ENCODE measurements at places on chromosomes 12 and 14.
A peak's percentile ranks its signal among the peaks of the same experiment; 100 is the strongest.

DNA sequence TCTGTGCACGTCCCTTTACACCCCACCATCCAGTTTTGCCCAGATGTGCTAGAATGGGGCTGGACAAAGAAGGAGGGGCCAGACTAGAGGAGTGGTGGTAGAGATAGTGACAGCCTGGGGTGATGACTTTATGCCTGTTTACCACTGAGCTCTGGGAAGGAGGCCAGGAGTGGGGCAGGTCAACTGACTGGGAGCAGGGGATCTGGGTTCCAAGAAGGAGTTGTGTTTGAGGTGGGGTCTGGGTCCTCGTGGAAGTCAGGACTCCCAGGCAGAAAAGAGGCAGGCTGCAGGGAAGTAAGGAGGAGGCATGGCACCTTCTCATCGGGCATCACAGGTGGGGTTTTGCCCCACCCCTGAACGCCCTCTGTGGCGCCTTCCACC, 315 bp downstream of the LTB4R2 start:
- no peak for DNase-seq

GRCh38 chr12:74381958-74382357, 155.7 kb upstream of the ATXN7L3B start:
- DNase-seq: no peak

GRCh38 chr14:45252366-45253069, 484 bp downstream of the MIS18BP1 start:
- DNase-seq: peak; percentile 30

DNA sequence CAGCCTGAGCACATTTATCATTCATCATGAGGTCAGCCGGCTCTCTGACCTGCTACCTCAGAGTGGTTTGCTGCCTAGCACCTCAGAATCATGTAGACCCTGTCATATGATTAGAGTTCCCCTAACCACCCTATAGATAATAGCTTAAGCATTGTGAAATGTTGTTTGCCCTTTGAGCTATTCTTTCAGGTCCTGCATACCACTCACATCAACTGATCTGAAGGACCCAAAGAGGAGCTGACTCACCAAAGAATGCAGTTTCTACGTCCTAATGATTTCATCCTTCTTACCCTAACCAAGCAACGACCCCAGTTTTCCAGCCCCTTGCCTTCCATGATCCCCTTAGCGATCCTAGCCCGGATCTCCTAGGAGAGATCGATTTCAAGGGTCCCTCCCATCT, 527.9 kb downstream of the SOX5 start:
- no peak for DNase-seq

DNA sequence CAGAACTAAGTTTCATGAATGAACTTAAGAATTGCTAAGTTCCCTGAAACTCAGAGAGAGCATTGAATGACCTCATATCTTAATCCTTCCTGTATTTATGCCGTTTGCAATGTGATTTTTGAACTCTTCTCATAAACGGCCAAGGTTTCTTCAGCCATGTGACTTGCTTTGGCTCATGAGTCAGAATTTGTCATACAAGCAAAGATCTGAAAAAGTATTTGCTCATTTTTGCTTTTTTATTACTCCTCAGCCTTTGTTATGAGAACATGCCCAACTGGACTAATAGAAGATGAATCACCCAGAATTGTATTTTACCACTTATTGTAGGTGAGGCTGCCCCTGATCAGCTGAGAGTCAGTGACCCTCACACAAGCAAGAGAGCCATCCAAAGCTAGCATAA, 693.8 kb downstream of the BCL11B start:
- no peak for DNase-seq

- no peak for DNase-seq
Measured at GRCh38 chr14:32509632-32510187, 180.6 kb downstream of the AKAP6 start.

DNA sequence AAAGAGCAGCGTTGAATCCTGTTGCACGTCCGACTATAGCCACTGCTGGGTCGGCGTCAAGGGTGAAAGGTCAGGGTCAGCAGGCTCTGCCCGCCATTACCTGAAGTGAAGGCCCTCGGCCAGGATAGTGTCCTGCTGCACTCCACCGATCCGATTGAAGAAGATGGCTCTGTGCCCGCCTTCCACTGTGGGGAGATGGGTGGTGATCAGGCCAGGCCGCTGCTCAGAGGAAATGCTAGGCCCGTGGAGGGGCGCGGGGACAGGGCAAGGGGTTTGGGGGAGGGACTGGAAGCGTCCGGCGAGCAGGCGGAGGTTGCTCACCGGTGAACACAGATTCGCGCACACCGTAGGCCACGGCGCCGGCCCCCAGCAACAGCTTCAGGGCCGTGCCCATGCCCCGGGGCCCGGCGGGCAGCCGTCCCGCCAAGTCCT, 352 bp downstream of the PHB2 start:
- no peak for DNase-seq

GRCh38 chr14:22793976-22794375, 21.3 kb downstream of the SLC7A7 start:
- DNase-seq: no peak

DNA sequence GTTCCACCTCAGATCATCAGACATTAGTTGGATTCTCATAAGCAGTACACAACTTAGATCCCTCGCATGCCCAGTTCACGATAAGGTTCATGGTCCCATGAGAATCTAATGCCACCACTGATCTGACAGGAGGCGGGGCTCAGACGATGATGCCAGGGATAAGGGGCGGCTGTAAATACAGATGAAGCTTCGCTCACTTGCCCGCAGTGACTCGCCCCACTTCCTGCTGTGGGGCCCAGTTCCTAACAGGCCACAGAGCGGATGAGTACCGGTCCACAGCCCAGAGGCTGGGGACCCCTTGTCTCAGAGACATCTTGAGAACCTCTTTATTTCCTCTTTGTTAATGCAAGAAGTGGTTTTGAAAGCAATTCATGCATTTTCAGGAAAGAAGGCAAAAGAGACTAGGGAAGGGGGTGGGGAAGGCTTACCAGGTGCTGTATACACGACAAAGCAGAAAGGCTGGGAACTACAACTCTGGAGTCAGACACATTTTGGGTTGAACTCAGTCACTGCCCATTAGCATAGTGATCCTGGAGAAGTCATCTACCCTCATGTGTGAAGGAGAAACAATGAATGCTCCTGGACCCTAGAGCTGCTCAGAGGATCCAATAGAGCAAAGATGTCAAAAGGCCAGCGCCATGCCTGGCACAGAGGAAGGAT, 68.7 kb downstream of the EID3 start:
- peak; percentile 27 for DNase-seq

GRCh38 chr12:14828892-14829291, 14.4 kb downstream of the ART4 start:
- no peak for DNase-seq

DNA sequence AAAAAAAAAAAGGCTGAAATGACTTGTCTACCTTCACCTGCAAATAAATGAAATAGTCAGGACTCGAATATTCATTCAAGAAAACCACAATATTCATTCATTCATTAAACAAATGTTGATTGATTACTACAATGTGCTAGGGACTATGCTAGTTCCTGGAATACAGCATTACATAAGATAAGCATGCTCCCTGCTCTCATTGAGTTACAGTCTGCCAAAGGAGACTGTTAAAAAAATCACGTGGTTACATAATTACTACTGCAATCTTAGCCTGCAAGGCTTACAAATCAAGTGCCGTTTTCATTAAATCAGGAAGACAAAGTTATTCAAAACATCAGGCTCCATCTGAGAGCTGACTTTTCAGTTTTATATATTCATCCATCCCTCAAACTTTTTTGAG, 70.4 kb upstream of the RIC8B start:
- no peak for DNase-seq

DNA sequence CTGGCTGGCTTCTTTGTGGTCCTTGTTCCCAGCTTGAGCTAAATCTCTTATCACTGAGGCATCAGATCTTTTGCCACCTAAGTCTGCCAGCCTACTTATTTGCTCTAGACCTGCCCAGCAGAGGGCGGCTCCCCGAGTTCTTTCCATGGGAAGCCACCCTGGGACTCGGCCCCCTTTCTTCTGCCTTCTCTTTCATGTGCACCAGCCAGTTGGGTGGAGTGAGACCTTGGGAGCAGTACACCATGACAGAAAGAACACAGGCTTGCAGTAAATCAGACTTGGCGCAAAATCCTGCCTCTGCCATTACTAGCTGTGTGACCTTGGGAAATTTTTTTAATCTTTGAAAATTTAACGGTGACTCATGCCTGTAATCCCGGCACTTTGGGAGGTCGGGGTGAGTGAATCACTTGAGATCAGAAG, 7.4 kb downstream of the SMAGP start:
- no peak for DNase-seq

DNA sequence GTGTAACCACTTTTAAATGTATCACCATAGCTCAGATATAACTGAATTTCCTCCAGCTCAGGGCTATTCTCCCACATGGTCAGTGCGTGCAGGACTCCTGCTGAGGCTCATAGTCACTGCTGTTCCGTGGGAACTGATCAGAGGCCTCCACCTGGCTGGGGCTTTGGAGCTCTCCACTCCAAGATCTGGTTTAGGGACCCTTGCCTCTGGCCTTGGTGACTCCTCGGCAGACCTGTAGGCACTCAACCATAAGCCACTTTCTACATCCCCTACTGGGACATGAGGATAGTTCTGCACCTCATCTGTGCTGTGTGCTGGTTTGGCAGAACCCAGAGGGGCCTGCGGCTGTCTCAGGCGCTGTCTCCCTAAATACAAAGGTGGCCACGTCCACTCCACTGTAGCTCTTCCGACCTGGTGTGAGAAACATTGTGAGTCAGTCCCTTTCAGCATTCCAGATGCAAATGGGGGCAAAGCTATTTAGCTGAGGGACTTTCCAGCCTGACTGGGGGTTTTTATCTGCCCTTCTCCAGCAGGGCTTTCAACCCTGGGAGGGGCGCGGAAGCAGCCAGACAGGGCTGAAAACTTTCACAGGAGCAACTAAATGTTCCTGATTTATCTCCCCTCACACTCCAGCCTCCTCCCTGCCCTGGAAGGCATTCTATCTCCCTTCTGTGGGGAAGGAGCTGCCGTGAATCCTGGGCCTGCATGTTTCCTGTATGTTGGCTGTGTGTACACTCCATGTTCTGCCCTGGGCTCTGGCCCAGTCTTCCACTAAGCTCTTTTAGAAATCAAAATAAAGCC, 218.3 kb upstream of the DAAM1 start:
- DNase-seq: no peak

GRCh38 chr12:89523393-89523792, 1.2 kb downstream of the GALNT4 start:
- DNase-seq: no peak

GRCh38 chr14:74861734-74862090, 14.2 kb downstream of the PROX2 start:
- DNase-seq: no peak

DNA sequence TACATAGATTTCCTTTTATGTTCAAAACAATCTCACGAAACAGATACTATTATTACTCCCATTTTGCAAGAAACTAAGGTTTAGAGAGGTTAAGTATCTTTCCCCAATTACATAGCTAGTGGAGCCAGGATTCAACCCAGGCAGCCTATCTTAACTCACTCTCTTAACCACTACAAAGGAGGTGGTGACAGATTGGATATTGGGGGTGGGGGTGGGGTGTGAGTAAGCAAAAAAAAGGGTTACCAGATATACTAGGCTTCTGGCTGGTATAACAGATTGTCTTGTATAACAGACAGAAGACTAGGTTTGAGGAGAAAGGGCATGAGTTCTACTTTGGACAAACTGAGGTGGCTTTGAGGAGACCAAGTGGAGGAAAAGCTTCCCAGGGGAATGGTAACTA, 2.1 kb downstream of the GMFB start:
- DNase-seq: no peak

GRCh38 chr14:39877577-39878190, 445.5 kb upstream of the FBXO33 start:
- no peak for DNase-seq

- no peak for DNase-seq
Measured at GRCh38 chr12:112705037-112705632, 86.4 kb upstream of the RPH3A start.

DNA sequence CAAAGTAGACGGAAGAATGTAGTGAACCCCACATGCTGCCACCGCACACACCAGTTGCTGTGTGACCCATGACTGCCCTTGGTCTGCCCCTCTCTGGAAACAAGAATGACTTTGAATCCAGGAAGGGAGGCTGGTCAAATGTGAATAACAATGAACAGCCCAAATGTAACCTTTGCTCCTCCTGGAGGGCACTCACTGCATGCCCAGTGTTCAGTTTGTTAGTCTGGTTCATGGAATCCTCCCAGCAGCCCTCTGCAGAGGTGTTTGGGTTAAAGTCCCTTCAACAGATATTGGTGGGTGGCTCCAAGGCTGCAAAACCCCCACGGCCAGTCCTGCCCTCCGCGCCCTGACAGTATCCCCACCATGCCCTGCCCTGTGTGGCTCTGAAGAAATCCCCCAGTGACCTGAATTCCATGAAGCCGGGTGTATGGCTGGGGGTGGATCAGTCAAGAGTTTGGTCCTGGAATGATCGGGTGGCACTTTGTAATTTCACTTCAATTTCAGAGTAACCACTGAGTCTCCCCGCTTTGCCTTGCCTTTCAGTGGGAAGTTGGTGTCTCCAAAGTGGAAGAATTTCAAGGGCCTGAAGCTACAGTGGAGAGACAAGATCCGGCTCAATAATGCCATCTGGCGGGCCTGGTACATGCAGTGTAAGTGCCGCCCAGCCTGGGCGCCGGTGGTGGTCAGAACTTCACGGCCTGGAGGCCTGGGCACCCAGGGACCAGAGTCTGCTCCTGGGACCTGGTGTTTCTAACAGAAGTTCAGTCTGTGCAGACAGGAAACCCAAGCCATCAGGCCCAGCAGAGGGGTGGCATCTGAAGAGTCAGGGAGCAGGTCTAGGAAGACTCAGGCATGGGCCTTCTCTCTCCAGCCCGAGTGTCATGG, 47.1 kb downstream of the IL31 start:
- DNase-seq: no peak

DNA sequence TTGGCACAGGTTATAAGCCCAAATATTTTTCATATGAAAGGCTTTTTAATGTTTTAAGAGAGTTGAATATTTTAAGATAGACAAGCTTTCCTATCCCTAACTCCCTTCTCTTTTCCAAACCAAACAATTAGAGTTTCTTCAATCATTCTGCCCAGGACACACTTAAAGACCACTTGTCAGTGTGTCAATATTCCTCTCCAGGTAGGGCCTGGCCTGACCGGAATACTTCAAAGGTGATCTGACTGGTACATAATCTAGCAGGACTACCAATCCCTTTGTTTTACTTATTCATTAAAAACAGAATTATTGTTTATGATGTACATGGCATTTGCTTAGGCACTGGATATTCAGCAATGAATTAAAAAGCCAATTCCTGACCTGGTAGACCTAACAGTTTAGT, 24.2 kb upstream of the SNRPF start:
- DNase-seq: no peak

Measured in stimulated activated CD4-positive, alpha-beta T cell treated with anti-CD3 and anti-CD28 coated beads, Interleukin-2, amount 100 ng/mL, for 24 hours (primary cell).